ENCODE measurements at places on chromosomes 3 and 15.

GRCh38 chr3:197001106-197001971 lies 28.3 kb downstream of the MELTF start:
- DNase-seq: no peak

DNA sequence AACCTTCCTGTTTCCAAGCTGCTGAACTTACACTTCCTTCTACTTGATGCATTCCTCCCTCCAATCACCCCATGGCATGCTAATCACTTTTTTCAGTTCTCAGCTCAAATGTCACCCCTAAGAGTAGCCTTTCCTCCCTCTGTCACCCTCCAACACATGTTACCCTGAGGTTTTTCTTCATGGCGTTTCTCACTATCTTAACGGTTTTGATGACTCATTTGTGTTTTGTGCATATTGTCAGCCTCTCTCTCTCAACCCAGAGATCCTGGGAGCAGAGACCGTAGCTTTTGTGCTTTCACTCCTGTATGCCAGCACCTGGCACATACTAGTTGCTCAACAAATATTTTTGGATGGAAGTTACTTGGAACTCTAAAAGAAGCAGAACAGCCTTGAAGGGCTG lies 24.5 kb downstream of the LRRC3B start:
- no peak for DNase-seq

DNA sequence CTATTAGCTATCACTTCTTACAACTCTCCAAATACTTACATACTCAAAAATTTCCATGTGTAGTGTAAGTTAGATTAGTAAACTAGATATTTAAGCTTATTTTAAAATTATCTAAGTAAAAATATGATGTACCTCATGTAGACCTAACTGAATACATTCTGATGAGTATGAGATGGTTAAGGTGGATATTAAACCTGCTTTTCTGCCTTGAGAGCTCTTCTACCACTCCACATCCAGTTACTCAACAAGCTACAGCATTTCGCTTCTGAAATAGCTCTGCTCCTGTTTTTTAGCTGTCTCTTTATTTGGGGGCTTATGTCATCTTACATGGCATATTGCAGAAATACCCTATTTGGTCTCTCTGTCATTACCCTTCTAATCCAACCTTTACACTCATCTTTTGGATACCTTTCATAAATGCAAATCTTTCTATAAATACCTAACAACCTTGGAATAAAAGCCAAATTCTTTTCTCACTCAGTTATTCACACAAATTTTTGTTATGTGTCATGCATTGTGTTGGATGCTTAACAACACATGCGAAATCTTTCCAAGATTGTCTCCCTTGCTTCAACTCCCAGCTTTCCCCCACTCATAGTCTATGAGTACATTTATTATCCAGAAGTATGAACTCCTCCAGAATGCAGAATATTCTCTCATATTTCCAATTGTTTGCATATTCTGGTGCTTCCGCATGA lies 92.0 kb downstream of the ALCAM start:
- DNase-seq: no peak

DNA sequence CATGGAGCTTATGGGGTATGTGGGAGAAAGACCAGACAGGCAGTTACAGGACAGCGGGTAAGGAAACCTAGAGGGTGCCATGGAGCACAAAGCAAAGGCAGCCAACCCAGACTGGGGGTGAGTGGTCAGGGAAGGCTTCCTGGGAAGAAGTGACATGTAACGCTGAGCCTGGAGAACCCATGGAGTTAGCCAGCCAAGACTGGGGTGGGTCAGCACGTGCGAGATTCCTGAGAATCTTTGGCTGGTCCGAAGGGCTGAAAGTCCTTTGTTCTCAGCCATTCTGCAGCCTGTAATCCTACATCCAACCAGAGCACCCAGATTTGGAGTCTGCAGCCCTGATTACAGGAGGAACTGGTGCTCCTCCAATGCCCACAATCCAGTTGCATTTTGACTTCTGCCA lies 120.1 kb upstream of the WNT5A start:
- no peak for DNase-seq

GRCh38 chr3:176051766-176052165 lies 1145.5 kb downstream of the TBL1XR1 start:
- DNase-seq: no peak

Measured in activated T-cell treated with anti-CD3 and anti-CD28 coated beads, Interleukin-2, amount 50 U/mL, for 24 hours (primary cell).